ENCODE measurements at places on chromosomes 16 and 17. TPM values are rescaled to one million over a fixed set of nuclear protein-coding genes. Genes with fewer than 3 reads are reported as not detected.

The UBE2G1 gene
- 51.0 TPM for total RNA-seq

The HBQ1 gene
- 1.1 TPM for total RNA-seq

The RNF135 gene
- total RNA-seq, result 5.8 TPM

The SLFN12 gene
- 5.4 TPM for total RNA-seq

The CLEC16A gene
- 23.5 TPM for total RNA-seq

The ROGDI gene
- 7.3 TPM for total RNA-seq

The SLC13A5 gene
- not detected for total RNA-seq

The KRTAP4-4 gene
- total RNA-seq, result not detected

The NPW gene
- total RNA-seq, result 2.8 TPM

The HOXB4 gene
- 1.1 TPM for total RNA-seq

GRCh38 chr16:894136-894535 lies 76.6 kb downstream of the LMF1 start:
- DNase-seq, result no peak

DNA sequence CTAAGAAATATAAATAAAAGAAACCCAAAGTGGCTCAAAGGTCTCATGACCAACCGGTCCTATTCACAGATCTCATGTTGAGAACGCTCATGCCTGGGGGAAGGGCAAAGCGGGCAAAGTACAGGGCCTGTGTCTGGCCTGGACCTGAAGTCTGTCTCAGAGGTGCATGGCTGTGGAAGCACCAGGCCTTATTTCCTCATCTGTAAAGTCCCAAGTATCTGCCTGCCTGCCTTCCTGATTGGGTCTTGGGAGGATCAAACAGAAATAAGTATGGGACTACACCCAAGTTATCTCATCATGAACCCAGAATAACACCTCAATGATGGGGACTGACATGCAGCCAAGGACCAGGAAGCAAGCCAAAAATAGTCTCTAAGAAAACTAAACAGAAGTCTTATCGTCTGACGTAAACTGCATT lies 14.2 kb downstream of the AXIN2 start:
- no peak for DNase-seq

DNA sequence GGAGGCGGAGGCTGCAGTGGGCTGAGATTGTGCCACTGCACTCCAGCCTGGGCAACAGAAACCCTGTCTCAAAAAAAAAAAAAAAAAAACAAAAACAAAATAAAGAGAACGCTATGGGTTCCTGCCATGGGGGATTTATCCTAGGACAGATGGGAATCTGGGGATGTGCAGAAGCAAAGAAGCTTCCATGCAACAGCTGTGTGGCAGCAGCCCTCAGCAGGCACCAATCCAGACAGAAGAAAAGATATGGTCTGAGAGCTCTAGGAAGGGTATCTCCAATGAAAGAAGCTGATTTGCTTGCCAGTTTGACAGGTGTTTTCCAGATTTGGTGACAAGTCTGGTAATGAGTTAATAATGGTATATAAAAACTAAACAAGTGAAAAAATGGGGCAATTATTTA lies 11.6 kb downstream of the MYO19 start:
- no peak for DNase-seq

DNA sequence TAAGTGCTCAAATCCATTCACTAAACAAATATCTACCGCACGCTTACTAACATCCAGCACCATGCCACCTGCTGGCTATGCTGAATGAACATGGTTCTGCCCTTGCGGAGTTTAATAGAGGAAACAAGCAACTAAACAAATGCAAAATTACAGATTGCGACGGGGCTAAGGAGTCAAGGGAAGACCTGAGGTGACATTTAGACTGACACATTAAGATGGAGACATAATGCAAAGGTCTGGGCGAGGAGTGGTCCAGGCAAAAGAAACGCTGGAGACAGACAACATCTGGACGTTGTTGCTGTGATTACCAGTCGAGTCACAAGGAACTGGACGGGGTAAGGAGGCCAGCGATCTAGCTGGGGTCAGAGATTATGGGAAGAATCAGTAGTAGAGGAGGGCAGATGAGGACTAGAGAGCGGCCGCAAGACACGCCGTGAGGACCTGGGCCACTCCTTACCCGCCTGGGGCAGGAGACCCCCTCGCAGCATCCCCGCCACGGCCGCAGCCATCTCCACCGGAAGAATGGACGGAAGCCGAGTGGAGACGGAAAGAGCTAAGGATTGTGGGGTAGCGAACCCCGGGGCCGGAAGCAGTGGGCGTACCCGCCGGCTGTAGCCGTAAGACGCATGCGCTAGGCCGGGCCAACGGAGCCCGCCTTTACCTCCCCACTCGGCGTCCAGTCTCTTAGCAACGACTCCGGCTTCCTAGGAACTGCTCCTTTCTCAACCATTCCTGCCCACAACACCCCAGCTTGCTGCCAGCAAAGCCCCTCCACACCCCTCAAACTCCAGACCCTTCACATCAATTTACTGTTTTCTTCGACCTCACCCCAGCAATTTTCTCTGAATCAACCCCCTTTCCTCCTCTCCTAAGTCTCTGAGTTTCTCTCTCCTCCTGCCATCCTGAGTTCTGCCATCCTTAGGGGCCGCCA lies at the start of the genes LRRC46 and MRPL10:
Gene LRRC46 (plus strand): TSS at position 668 of the 931 bp plus-strand sequence. CDS start 320 bp downstream, outside the sequence.
Gene MRPL10 (minus strand): TSS at position 539 of the 931 bp plus-strand sequence. CDS start 30 bp downstream, at position 509.
- DNase-seq, result peak; percentile 96

- DNase-seq, result no peak
These were observed 247.3 kb upstream of the RPL38 start for GRCh38 chr17:73956169-73956568.

DNA sequence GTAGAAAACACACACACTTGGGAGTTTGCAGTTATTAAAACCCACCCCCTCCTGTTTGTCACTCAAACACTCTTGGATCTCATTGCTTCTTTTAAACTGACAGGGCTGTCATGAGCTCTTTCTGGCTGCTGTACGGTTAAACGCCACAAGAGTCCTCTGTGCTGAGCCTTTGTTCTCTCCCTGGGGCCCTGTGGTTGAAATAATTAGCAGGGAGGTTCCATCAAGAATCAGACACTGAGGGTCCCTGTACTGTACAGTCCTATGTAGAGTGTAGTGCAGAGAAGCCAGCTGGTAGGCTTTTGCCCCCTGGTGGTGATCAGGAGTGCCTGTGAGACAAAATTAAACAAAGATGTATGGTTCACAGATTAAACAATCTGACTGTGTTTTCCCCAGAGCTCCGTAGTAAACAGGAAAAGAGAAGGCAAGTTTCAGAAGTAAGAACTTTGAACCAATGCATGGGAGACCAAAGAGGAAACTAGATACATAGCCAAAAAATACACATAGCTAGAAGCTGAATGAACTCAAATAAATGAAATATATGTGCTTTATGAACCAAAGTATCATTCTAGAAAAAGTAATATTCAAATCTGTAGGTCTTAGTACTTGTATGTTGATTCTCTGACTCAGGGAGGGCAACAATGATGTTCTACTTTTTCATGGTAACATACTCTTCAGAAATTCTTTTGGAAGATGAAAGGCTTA lies 1.4 kb upstream of the SSH2 start:
- DNase-seq, result peak; percentile 80

DNA sequence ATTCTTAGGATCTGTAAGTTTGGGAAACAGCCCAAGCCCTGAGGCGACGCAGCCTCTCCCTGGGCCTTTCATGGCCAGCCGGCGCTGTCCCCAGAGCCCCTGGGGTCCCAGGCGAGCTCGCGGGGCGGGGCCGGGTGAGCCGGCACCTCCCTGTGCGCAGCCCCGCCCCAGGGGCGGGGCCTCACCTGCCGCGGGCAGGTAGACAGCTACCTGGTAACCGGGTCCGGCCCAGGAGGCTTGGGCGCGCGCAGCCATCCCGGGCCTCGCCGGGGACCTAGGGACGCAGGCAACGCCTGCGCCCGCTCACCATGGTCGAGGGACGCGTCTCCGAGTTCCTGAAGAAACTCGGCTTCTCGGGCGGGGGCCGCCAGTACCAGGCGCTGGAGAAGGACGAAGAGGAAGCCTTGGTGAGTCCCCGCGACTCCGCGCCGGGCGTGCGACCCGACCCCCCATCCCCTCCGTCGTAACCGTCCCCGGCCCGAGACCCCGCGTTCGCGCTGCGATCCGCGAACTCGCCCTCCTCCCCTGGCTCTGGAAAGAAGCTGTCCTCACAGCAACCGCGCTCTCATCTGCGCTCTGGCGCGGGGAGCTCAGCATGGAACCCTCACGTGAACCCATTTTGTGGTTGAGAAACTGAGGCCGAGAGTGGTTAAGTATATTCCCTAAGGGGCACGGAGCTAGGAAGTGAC lies at the start of gene ATP2C2:
Gene ATP2C2 (plus strand): TSS at position 231 of the 689 bp plus-strand sequence. CDS start 78 bp downstream, at position 309.
- DNase-seq, result no peak

- DNase-seq, result no peak
These were observed 50.5 kb downstream of the WWP2 start for GRCh38 chr16:69812688-69813014.

DNA sequence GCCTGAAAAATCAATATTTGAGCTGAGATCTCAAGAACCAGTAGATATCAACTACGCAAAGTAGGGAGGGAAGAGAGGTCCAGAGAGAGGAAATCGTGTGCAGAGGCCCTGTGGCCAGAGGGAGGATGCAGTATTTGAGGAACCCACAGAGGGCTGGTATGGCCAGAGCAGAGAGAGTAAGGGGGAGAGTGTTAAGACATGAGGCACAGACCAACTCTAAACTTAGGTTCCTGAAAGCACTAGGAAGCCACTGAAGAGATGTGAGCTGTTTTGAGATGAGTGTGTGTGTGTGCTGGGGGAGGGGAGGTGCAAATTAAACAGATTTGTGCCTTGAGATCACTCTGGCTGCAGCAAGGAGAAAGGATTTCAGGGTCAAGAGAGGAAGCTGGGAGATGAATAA lies 10.9 kb downstream of the SLC13A2 start:
- DNase-seq, result peak; percentile 15

DNA sequence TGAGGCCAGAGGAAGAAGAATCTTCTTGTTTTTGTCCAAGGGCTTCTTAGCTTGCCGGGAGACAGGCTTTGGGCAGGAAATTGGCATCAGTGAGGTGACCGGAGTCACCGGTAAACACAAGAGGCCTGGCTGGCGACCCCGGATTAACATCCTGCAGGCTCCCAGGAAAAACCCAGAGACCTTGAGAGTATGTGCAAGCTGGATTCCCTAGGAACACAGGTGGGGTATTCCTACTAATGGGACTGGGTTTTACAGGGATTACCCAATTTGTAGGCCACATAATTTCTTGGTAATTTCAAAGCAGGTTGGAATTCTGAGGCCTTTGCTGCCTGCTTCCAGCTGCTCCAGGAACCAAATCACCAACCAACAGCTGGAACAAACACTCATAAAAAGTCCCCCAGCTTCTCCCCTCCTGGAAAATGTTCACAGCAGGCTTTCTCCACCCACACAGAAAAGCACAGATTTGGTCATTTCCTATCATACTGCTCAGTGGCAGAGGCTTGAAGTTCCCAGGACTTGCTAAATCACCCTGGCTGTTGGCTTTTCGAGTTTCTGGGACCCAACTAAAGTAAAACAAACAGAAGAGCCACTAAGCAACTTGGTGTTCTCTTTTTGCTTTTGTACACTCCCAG lies 258.8 kb downstream of the IRF8 start:
- no peak for DNase-seq

DNA sequence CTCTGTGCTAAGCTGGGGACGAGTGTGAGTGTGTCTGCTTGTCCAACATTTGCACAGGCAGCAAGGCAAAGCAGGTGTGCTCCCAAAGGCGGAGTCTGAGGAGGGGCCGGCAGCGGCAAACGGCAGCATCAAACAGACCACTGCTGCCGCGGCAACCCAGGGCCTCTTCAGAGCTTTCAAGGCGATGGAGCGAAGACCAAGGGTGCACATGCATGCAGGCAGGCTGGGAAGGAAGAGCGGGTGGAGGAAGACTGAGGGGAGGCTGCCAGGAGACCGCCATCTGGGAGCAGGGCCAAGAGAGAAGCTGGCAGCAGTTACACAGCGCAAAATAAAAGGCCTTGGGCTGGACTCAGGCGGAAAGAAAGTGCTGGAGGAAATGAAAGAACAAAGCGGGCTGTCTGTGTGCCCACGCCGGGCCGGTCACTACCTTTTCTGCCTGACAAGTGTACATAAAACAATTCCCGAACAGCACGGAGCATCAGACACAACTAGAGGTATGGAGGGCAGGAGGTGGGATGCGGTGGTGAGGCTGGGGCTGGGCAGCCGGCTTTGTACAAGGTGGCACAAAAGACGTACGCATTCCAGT lies 8.5 kb downstream of the TIMM22 start:
- DNase-seq, result no peak

GRCh38 chr16:55709801-55710200 lies 54.0 kb downstream of the SLC6A2 start:
- DNase-seq, result no peak

- DNase-seq, result no peak
These were observed 3.9 kb downstream of the TRIM25 start for GRCh38 chr17:56909742-56910508.

DNA sequence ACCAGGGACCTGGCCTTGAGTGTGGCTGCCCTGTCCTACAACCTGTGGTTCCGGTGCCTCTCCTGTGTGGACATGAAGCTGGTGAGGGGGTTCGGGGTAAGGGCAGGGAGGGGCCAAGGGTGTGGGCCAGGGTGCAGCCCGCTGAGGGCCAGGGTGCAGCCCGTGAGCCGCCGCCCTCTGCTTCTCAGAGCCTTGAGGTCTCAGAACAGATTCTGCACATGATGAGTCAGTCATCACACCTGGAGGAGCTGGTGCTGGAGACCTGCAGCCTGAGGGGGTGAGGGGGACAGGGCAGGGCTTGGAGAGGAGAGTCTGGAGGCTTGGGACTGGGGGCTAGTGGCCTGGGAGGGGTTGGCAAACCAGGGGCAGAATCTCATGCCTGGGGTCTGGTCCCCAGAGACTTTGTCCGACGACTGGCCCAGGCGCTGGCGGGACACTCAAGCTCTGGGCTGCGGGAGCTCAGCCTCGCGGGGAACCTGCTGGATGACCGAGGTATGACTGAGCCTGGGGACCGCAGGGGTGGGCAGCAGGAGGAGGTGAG lies 2.2 kb downstream of the CARMIL2 start:
- no peak for DNase-seq

GRCh38 chr16:26344240-26344776 lies 652.5 kb downstream of the HS3ST4 start:
- no peak for DNase-seq

DNA sequence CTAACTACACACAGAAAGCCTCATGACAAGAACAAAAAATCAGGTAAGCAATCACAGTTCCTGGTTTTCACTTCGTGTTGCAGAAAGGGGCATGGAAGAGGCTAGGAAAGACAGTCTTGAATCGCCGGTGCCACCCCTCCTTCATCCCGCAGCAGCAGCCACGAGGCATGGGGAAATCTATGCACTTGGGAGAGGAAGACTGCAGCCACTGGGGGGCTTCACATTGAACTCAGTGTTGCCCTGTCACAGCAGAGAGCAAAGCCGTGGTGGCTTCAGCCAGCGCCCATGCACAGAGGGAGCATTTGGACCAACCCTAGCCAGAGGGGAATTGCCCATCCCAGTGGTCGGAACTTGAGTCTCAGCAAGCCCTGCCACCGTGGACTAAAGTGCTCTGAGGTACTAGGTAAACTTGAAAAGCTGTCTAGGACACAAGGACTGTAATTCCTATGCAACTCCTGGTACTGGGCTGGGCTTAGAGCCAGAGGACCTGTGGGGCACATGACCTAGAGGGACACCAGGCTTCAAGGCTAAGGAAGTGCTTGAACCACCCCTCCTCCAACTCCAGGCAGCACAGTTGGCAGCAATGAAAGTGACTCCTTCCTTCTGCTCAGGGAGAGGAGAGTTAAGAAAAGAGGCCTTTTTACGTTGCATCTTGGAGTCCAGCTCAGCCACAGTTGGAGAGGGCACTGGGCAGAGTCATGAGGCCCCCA lies 35.2 kb upstream of the ATP2C2 start:
- no peak for DNase-seq

GRCh38 chr17:41803049-41804020 lies 8.4 kb downstream of the P3H4 start:
- DNase-seq, result no peak
